ENCODE measurements at places on chromosomes 4 and X. TPM values are rescaled to one million over a fixed set of nuclear protein-coding genes. Genes with fewer than 3 reads are reported as not detected.

Gene MTMR8
- 6.0 TPM for total RNA-seq

Gene PDHA1
- 203 TPM for total RNA-seq

- peaks cover 1% of the 10 kb centered on the region for H3K4me1 ChIP-seq
- H3K36me3 ChIP-seq = no peaks in the 10 kb centered on the region
- no peak for DNase-seq
- H3K4me3 ChIP-seq = no peak overlapping the region
- H3K27ac ChIP-seq = no peak overlapping the region
Observed at GRCh38 chr4:119898211-119898610, 168.4 kb downstream of the MAD2L1 start.

DNA sequence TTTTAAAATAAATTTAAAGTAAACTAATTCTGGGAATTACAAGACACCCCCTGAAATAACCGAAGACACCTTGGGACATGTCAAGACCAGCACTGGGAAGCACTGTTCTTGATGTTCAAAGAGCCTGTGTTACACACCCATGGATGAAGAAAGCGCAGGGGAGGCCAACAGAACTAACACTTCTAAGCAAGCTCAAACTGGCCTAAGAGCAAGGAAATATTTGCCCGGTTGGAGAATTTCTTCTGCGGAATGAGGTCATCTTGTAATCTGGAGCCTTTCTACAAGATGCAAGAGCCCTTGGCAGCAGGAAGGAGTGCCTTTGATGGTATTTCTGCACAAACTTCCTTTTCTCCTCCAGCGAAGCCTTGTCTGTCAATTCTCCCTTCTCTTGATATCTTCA is 9.3 kb upstream of the EFHC2 start:
- peaks cover 4% of the 10 kb centered on the region for H3K4me1 ChIP-seq
- H3K27ac ChIP-seq = no peak overlapping the region
- H3K27me3 ChIP-seq = no peaks in the 10 kb centered on the region
- DNase-seq = no peak
- no peaks in the 10 kb centered on the region for H3K36me3 ChIP-seq

- no peak overlapping the region for H3K4me3 ChIP-seq
- peaks cover 18% of the 10 kb centered on the region for H3K4me1 ChIP-seq
- DNase-seq = no peak
- H3K36me3 ChIP-seq = peaks cover 7% of the 10 kb centered on the region
- H3K27me3 ChIP-seq = no peaks in the 10 kb centered on the region
- peak overlapping the region; percentile 30 for H3K27ac ChIP-seq
Observed at GRCh38 chr4:169241464-169241863, 29.3 kb downstream of the SH3RF1 start.

Gene FRG2
- not detected for total RNA-seq

Gene TMPRSS11E
- total RNA-seq = 0.12 TPM

- H3K36me3 ChIP-seq = no peaks in the 10 kb centered on the region
- H3K27ac ChIP-seq = no peak overlapping the region
- H3K27me3 ChIP-seq = no peaks in the 10 kb centered on the region
- DNase-seq = no peak
- no peak overlapping the region for H3K4me3 ChIP-seq
Observed at GRCh38 chr4:15242021-15242420, 185.8 kb upstream of the C1QTNF7 start.

DNA sequence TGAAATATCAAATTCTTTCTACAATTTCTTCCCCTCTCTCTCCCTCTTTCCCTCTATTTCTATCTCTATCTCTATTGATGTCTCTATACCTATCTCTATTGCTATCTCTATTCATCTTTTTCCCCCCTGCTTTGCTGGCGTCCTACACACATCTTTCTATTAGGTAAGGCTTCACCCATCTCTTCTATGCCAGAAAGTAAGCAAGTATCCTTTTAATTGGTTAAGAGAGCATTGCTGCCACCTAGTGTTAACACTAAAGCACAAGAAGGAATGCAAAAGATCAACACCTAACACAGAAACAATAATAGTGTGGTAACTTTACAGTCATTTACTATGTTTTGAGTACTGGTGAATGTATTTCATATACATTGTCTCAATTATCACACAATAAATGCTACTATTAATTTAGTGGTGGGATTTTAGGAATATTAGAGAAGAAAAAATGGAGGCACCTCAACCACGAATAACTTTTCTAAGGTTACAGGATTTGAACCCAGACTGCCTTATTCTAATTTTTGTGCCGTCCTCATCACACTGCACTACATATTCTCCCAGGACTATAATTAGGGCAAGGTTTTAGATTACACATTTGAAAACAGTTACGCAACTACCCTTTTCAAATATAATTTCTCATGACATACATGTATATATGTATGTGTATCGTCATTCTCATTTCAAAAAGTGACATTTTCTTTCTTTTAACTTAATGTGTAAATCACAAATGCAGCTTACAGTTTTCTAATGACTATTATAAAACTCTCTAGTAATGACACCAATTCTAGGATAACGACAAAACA is 3.7 kb upstream of the C4orf36 start:
- H3K4me3 ChIP-seq = no peak overlapping the region
- no peaks in the 10 kb centered on the region for H3K27me3 ChIP-seq

Gene UGT2B17
- not detected for total RNA-seq

DNA sequence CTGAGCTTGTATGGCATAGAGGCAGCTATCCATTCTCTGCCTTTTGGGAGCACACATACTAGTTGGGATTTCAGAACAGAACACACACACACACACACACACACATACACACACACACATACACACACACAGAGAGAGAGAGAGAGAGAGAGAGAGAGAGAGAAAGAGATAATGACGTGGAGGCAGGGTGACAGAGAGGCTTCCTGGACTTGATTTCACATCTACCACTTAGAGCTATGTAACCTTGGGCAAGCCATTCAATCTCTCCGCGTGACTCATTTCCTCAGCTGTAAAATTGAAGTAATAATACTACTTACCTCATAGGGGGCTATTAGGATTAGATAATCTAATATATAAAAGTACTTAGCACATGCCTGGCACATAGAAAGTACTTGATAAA is 12.3 kb upstream of the GRIA3 start:
- no peak overlapping the region for H3K27ac ChIP-seq
- H3K27me3 ChIP-seq = no peaks in the 10 kb centered on the region
- no peaks in the 10 kb centered on the region for H3K36me3 ChIP-seq
- peaks cover 16% of the 10 kb centered on the region for H3K4me1 ChIP-seq
- no peak for DNase-seq

DNA sequence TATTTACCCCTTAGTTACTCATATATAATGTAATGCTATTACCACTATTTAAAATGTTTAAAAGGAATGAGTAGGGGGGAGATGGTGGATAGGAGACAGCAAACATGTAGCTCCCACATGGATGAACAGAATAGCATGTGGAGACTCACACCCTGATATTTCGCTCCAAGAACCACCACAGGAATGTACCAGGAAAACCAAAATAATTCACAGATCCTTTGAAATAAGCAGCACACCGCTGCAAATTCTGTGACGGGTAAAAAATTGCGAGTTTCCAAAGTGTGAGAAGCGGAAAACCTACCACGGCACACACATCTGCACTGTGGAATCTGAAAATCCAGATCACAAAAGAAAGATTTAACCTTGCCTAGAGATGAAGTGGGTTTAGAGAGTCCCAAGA is 428.2 kb downstream of the TLL1 start:
- no peak overlapping the region for H3K4me3 ChIP-seq
- H3K4me1 ChIP-seq = no peaks in the 10 kb centered on the region
- H3K27ac ChIP-seq = no peak overlapping the region
- peaks cover 1% of the 10 kb centered on the region for H3K36me3 ChIP-seq

Measured in progenitor cell of endocrine pancreas (in vitro differentiated cells).